ENCODE measurements at places on chromosomes 6 and 20.

GRCh38 chr6:45815466-45816125 lies 200.1 kb downstream of the CLIC5 start:
- DNase-seq, result no peak

- no peak for DNase-seq
Observed at GRCh38 chr20:432677-433299, 24.7 kb downstream of the RBCK1 start.

DNA sequence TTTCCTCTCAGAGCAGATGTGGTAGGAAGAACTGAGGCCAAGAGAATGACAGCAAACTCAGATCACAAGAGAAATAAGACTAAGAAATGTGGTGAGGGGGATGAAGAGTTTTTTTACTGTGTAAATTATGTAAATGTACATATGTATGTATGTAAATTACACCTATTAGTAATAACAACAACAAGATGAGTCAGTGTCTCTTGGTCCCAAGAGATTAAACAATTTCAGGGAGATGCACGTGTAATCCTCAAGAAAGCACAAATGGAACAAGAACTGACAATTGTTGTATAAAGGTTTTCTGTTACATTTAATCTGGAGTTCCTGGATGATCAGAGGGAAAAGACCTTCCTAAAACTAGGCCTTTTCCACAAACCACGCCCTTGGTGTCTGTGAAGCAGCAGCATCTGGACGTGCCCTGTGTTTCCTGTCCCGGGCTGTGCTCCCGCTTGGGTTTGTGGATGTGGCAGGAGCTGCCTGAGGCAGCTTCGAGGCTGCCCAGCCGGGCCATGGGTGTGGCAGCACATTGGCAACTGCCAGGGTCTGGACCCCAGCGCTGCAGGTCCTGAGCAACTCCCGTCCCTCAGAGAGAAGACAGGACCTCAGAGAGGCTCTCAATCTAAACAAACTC lies 994 bp downstream of the CLDN20 start:
- DNase-seq, result no peak

- DNase-seq, result no peak
Observed at GRCh38 chr6:14000901-14001300, 76.1 kb downstream of the RNF182 start.

- DNase-seq, result no peak
Observed at GRCh38 chr20:46559685-46560440, 9.4 kb upstream of the OCSTAMP start.

DNA sequence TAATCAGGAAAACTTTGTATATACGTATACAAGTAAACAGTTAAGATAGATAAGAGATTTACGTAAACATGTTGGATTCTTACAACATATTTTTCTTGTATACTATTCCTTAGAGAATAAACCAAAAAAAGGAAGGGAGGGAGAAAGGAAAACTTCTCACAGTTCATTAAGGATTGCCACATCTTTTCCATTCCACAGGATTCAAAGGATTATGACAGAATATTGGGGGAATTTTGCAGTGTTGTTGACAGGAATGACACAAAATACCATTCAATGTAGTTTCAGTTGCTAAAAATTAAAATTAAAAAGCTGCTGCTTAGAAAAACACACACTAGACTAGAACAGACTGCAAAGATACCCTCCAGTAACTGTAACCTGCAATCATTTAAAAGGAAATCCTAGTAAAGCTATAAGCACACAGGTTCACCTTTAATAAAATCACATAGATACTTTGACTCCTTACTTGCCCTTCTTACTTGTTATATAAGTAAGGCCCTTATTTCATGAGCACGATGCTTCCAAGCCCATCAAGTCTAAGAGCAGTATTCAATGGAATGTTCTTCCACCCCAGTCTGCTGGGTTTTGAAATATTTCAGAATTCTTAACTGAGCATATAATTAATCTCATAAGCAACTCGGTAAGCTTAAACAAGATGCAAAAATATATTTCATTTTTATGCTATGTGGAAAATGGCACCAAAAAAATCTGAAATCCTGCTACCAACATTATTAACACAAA lies 107.8 kb downstream of the SMLR1 start:
- no peak for DNase-seq

GRCh38 chr20:8002056-8002455 lies 17.5 kb downstream of the TMX4 start:
- DNase-seq, result peak; percentile 43

GRCh38 chr6:107652526-107653182 lies 162.7 kb downstream of the SOBP start:
- DNase-seq, result no peak

- no peak for DNase-seq
Observed at GRCh38 chr20:13420625-13421024, 199.6 kb downstream of the ISM1 start.

DNA sequence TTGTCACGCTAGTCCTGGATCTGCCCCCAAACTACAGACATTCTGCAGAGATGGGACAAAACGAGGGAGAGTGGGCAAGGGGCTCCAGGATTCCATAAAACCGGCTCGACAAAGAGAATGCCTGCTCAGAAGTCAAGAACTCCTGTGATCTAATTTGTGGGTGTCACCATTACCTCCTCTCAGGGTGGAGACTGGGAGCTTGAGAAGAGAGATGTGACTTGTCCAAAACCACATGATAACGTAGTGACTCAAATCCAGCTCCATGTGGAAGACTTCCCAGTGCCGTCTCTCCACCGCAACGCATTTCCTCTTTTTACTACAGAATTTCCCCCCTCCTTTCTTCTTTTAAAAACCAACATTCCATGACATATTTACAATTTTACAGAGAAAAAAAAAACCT lies 44.3 kb downstream of the TRERF1 start:
- DNase-seq, result no peak

DNA sequence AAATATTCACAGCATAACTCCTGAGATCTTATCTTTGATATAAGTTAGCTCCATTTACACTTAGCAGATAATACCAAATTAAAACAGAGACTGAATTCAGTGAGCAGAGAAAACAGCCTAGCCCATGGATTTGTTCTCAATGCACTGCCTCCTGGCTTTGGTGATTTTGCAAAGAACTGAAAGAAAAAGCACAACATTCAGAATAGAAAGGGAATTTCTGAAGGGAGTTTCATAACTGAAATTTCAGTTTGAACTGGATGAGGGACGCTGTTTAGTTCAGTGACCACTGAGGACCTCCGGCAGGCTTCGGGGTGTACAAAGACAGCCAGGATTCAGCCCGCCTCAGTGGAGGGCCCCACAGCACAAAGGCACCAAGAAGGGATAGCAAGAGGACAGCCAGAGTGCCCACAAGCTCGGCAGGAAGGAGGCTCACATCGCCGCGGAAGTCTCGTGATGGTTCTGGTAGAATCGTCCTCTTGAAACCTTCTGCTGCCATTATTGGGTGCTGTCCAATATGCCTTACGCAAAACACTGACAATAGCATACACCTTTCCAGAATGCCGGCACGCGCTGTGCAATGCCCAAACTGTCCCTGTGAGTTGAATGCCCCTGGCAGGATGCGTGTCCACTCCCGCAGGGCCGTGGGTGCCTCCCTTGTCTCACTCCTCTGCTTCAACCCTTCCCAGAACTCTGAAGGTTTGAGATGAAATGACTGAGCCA lies 9.7 kb upstream of the IRF4 start:
- DNase-seq, result no peak

DNA sequence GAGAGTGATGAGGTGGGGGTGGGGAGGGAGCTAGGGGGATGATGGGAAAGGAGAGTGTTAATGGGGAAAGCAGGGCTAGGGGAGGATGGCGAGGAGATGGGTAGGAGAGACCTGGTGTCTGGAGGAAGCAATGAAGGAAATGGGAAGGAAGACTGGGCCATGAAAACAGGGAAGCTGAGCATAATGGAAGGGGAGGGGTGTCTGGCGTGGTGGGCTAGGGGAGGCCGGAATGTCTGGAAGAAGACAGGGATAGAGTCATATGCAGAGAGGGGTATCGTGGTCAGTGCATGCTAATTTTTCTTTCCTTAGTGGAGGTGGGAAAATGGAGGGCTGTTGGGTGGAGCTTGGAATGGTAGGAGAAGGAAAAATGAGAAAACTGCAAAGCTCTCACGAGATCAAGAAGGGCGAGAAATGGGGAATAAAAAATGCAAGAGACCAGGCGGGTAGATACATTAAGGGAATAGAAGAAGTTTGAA lies 423 bp downstream of the KLHDC3 start:
- DNase-seq, result no peak

DNA sequence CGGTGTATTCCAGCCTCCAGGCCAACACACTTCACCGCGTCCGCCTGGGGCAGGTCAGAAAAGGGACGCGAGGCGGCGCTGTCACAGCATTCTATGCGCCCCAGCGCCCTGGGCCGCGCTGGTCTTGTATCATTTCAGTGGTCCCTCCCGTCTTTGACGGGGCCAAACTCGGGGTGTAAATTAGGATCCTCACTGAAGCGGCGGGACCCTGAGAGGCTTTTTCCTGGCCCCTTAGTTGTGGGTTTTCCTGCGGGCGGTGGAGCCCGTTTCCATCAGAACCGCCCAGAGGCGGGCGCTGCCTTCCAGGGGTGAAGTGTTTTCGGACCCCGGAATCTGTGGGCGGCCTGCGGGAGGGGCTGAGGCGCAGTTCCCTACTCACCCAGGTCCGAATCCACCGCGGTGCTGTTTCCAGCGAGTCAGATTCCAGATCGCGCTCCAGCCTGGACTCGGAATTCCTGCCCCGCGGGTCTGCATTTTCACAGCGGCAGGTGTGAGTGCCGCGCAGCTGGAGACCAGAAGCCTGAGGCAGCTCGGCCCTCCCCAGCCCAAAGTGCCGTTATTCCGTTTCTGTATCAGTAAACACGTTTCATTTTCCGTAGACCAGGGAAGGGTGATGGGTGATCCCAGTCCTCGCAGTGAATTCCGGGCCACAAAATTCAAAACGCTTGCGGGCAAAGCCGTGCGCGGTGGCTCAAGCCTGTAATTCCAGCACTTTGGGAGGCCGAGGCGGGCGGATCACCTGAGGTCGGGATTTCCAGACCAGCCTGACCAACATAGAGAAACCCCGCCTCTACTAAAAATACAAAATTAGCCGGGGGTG lies 3.9 kb upstream of the MICB start:
- peak; percentile 66 for DNase-seq

GRCh38 chr6:26187292-26187691 lies 100.1 kb downstream of the HFE start:
- no peak for DNase-seq

DNA sequence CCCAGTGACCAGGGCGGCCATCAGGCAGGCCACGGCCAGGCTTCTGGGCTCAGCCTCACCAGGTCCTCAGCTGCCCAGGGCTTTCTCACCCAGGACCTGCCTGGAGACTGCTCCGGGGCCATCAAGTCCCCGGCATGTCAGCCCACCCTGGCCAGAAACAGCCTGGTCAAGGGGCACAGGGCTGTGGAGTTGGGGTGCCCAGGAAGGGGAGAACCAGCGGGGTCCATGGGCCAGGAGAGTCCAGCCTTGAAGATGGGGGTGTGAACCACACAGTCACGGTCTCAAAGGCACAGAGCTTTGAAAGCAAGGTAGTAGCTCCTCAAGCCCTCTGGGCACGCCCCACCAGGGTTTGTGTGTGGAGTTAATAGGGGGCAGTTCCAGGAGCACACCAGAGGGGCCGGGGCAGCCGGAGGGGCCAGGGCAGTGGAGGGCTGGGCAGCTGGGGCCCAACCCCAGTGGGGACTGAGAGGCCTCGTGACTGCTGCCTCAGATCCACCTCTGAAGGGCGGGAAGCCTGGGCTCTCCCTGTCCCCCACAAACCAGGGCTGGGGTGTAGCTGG lies 48.0 kb upstream of the BHLHE23 start:
- DNase-seq, result no peak

DNA sequence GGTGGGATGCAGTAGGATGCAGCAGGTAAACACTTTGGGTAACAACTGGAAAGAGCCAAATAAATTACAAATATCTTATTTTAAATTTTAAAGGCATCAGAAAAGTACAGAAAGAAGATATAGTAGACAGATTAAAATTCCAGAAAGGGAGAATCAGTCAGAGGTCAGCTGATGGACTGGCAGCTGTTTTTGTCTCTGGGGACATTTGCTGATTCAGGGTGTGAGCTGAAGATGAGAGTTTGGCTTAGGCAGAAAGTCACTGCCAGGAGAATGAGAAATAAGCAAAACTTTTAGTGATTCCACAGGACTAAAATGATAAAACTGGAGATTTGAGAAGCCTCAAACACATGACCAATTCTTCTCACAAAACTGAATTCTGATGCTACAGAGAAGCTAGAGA lies 39.5 kb downstream of the AHI1 start:
- no peak for DNase-seq

GRCh38 chr6:28429781-28430180 lies 13.5 kb downstream of the ZSCAN23 start:
- no peak for DNase-seq

DNA sequence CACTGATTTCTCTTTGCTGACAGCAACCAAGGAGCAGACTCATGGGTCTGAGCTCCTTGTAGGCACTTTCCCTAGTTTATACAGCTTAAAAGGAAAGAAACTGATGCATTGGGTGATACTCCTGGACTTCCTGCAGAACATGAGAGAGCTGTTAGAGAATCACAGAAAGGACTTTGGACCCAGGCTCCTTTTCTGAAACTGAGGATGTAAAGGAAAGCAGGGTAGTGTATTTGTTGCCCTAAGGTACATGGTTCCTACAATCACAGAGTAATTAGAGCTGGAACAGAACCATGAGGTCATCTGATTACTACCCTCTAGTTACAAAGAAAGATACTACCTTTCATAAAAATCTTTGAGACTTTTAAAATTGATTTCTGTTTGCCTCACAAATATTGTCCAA lies 477.1 kb upstream of the SPTLC3 start:
- no peak for DNase-seq
